ENCODE measurements at places on chromosomes 11 and 22.

DNA sequence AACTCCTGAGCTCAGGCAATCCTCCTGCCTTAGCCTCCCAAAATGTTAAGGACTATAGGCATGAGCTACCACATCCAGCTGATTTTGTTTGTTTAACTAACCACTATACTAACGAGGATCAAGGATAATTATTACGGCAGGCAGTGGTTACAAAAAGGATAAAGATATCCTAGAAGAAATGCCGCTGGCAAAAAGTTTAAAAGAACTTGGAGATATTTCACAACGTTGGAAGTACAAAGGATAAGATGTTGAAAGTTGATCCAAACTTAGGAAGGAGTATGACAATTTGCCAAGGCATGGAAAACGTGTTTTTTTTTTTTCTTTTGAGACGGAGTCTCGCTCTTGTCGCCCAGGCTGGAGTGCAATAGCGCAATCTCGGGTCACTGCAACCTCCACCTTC lies 13.4 kb downstream of the AP5B1 start:
- DNase-seq, result no peak

- no peak for DNase-seq
Measured at GRCh38 chr11:114160894-114161293, 101.4 kb downstream of the ZBTB16 start.

DNA sequence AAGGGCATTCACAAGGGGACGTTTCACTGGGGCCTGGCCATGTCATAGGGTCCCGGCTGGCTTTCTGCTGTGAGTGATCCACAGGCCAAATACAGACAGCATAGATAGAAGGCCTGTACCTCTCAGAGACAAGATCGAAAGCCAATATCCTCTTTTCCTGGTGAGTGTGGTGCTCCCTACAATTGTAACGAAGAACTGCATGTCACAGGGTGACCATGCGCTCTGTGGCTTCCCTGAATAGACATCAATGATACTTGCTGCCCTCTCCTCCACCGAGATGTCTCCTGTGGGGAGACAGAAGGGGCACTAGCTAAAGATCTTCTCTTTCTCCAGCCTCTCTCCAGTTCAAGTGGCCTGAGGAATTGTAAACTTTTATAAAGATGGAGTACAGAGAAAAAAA lies 226.1 kb upstream of the POU2AF2 start:
- DNase-seq, result no peak

DNA sequence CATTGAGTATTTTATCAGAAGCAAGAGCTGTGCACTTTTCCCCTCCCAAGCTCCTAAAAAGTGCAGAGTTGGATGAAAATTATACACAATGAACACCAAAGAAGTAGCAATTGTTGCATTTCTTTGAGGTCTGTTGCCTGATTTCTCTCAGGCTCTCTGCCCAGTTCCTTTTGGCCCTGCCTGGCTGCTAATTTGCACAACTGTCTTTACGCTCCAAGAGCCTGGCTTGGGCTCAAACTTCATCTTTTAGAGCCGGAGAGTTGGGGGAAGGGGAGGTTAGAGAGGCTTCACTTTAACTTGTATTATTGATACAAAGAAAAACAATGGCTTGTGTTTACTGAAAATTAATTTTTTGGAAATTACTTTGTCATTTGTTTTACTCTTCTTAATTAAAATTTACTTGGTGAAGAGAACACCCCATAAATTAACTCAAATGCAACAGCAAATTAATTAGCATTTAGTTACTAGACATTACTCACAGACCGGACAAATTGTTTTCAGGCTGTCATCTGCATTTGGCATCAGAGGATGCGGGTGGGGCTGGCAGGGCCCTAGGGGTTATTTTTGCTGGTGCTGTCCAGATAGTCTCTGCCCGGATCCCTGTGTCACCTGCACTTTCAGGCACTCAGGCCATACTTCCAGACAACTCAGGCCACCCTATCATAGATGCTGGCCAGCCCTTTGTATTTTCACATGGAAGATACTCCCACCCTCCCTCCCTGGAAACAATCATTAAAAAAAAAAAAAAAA lies 407.3 kb downstream of the NXPE2 start:
- DNase-seq, result no peak

DNA sequence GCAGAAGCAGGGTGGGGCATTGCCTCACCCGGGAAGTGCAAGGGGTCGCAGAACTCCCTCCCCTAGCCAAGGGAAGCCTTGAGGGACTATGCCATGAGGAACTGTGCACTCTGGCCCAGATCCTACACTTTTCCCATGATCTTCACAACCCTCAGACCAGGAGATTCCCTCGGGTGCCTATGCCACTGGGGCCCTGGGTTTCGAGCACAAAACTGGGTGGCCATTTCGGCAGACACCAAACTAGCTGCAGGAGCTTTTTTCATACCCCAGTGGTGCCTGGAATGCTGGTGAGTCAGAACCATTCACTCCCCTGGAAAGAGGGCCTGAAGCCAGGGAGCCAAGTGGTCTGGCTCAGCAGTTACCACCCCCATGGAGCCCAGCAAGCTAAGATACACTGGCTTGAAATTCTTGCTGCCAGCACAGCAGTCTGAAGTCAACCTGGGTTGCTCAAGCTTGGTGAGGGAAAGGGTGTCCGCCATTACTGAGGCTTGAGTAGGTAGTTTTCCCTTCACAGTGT lies 573.7 kb upstream of the ANO3 start:
- no peak for DNase-seq

- no peak for DNase-seq
Measured at GRCh38 chr11:13102513-13102840, 93.4 kb downstream of the RASSF10 start.

DNA sequence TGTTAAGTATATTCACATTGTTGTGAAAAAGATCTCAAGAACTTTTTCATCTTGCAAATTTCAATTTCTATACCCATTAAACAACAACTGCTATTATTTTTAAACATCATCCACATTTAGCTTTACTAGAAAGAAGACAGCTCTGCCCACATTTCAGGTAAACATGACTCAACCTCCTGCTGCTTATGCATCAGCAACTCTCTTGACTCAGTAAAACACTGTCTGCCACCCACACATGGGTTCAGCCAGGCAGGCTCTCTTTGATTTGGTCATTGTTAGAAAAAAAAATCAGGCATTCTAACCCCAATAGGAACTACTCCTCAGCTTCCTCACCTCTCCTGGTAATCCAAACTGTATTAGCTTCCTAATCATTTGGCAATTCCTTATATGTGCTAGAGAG lies 5.1 kb upstream of the ENDOD1 start:
- DNase-seq, result no peak

DNA sequence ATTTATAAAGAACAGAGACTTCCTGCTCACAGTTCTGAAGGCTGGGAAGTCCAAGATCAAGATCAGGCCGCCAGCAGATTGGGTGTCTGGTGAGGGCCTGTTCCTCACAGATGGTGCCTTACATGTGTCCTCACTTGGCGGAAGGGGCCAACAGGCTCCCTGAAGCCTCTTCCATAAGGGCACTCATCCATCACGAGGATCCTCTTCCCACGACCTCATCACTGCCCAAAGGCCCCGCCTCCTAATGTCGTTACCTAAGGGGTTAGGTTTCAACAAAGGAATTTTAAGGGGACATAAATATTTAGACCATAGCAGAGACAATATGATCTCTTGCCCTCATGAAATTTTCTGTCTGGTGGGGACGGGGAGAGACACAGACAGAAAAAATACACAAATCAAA lies 18.6 kb downstream of the TP53AIP1 start:
- no peak for DNase-seq

GRCh38 chr11:71064702-71065515 lies 187.5 kb downstream of the SHANK2 start:
- DNase-seq, result no peak

DNA sequence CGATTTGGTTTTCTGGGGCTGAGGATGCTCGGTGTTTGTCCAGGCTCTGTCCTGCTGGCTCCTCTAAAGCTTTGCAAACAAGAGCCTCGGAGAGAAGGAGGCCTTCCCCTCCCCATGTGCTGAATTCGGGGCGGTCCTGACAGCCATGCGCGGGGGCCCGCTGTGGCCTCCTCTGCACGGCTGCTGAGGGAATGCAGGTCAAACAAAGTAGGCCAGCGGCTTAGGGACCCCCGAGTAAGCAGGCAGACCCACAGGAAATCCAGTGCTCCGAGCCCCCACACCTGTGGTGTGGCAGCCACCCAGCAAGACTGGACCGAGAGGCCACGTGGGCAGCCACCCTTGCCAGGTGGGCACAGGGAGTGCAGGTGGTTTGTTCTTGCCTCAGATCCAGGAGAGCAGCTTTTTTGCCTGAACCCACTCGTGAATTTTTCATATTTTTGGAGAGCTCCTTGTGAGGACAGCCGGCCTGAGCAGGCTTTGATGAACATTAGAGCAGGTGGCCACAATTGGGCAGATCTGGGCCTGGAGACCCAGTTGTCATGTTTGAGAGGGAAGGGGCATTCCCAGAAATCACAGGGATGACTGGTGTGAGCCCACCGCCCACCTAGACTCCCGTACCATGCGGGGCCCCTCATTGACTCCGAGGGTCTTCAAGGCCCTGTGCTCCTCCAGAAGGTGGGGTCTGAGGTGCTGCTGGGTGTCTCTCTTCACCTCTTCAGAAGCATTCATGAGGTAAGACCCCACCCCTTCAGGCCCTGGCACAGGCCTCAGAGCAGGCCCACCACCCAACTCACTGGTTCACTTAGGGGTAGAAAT lies 43.0 kb upstream of the KCNQ1OT1 start:
- no peak for DNase-seq

- DNase-seq, result no peak
Measured at GRCh38 chr11:126925321-126926093, 75.1 kb downstream of the KIRREL3 start.

GRCh38 chr11:47156333-47156732 lies 20.3 kb downstream of the ARFGAP2 start:
- no peak for DNase-seq

- DNase-seq, result no peak
Measured at GRCh38 chr22:50146439-50147238, 23.9 kb upstream of the PANX2 start.

- DNase-seq, result no peak
Measured at GRCh38 chr11:45022294-45023064, 71.8 kb upstream of the TP53I11 start.

GRCh38 chr11:125923012-125923579 lies 18.8 kb downstream of the DDX25 start:
- peak; percentile 33 for DNase-seq

- DNase-seq, result no peak
Measured at GRCh38 chr11:108559340-108559739, 34.2 kb downstream of the EXPH5 start.

DNA sequence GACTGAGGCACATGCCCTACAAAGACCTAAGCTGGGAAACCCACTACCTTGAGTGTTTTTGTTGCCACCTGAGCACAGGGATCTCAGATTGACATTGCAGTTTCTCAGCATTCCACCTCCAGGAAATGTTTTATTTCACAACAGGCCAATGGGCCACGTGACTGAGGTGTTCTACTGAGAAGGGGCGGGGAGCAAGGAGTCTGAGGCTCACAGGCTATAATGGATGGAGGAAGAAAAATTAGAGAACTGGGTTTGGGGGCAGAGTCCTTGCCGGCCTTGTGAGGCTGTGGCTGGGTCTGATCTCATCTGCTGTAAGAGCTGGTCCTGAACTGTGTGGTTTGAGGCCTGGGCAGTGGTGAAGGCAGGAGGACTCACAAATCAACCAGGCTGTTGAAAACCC lies 40.7 kb downstream of the ZNF202 start:
- DNase-seq, result no peak

GRCh38 chr11:128757235-128757711 lies 63.4 kb downstream of the FLI1 start:
- DNase-seq, result no peak

- no peak for DNase-seq
Measured at GRCh38 chr11:67076202-67076601, 19.6 kb downstream of the RHOD start.

- no peak for DNase-seq
Measured at GRCh38 chr11:110098645-110099044, 5.5 kb downstream of the ZC3H12C start.

- peak; percentile 43 for DNase-seq
Measured at GRCh38 chr11:13040969-13041561, 31.9 kb downstream of the RASSF10 start.

DNA sequence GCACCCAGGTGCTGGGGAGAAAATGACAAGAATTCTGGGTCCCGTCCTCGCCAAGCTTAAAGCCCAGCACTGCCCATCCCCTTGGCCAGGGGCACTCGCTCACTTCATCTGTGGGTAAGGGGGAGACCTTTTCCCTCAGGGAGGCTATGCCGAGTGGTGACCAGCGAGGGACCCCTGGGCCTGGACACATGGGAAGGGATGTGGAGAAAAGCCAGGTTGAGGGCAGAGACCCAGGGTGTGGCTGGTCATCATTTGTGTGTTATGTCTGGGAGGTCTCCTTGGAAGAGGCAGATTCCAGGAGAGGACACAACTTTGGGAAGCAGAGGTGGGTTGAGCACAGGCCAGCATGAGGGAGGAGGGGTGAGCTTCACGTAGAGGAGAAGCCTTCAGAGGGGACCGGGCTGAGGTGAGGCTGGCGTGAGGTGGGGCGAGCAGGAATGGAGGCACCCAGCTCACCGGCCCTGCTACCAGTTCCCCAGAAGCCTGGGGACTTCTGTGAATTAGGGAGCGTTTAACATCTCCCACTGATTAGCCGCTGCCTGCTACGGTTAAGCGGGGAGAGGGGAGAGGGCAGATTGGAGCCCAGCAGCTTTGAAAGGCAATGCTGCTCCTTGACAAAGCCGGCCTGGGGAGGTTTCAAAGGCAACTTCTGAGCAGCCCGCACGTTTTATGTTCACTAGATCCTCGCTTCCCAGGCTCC lies 25.8 kb upstream of the NECTIN1 start:
- DNase-seq, result no peak

GRCh38 chr11:95711162-95711944 lies 78.2 kb downstream of the FAM76B start:
- no peak for DNase-seq

- no peak for DNase-seq
Measured at GRCh38 chr22:49815641-49816091, 12.0 kb downstream of the BRD1 start.

DNA sequence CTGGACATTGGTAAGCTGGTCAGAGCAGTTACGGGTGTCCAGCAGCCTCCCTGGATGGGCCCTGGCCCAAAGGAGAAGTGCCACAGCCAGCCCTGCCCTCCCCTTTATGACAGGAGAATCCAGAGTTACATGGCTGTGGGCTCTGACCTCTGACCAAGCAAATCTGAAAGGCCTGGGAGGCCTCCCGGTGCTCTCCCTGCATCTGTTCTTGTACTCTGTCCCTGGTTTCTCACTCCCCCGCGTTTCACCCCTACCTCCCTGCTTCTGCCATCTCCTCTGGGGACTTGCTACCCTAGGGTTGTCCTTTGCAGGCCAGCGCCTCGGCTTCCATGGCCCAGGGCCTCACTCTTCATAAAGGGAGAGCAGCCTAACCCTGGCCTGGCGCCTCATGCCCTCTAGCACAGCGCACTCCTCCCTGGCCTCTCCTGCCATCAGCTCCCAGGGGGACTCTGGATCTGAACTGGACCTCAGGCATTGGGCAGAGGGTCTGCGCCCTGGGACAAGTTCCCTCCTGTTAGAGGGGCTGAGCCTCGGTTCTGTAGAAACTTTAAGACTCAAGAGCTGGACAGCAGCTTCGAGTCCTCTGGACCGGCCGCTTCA lies 10.7 kb downstream of the PICK1 start:
- no peak for DNase-seq

DNA sequence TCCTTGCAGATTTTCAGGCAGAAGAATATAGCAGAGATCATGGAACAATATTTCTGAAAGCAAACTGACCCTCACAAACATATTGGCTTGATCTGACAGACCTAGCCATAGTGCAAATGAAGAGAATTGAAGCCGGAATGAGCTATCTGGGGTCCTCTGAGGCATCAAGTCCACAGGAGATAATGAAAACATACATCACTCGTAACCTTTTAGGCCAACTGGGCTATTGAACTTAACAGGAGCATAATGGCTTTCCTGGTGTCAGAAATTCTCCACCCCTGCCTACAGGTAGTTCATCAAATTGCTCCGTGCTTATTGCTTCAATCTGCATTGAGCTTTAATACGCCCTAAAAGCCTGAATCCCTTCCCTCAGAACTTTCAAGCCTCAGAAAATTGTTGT lies 1414.6 kb upstream of the TENM4 start:
- no peak for DNase-seq
